ENCODE measurements at places on chromosomes 4 and X. TPM values are rescaled to one million over a fixed set of nuclear protein-coding genes. Genes with fewer than 3 reads are reported as not detected.

Gene SOWAHB
- not detected for total RNA-seq

Gene NPY2R
- total RNA-seq: not detected

Gene PITX2
- total RNA-seq: not detected

Gene LNX1
- 20.7 TPM for total RNA-seq

Gene MAGEA2
- not detected for total RNA-seq

Gene PFKFB1
- total RNA-seq: 18.5 TPM

Gene NUP62CL
- total RNA-seq: not detected

Measured in mesenteric fat pad (tissue), 1 donor.